ENCODE measurements at places on chromosomes 2 and 18.

- no peaks in the 10 kb centered on the region for H3K4me1 ChIP-seq
- no peak overlapping the region for H3K27ac ChIP-seq
- H3K27me3 ChIP-seq = no peaks in the 10 kb centered on the region
- no peak for DNase-seq
- H3K36me3 ChIP-seq = no peaks in the 10 kb centered on the region
Measured at GRCh38 chr2:66137606-66138130, 297.3 kb upstream of the MEIS1 start.

- H3K36me3 ChIP-seq = no peaks in the 10 kb centered on the region
- H3K4me3 ChIP-seq = no peak overlapping the region
- H3K27me3 ChIP-seq = no peaks in the 10 kb centered on the region
- DNase-seq = peak; percentile 50
- H3K27ac ChIP-seq = no peak overlapping the region
- peaks cover 5% of the 10 kb centered on the region for H3K4me1 ChIP-seq
Measured at GRCh38 chr18:54805571-54806334, 22.5 kb upstream of the RAB27B start.

GRCh38 chr2:3461801-3462492 lies 57.4 kb downstream of the ADI1 start:
- H3K27ac ChIP-seq = no peak overlapping the region
- peak; percentile 71 for DNase-seq
- no peak overlapping the region for H3K4me3 ChIP-seq
- H3K36me3 ChIP-seq = no peaks in the 10 kb centered on the region

- H3K27ac ChIP-seq = peak overlapping the region; percentile 27
- DNase-seq = no peak
- peaks cover 9% of the 10 kb centered on the region for H3K4me1 ChIP-seq
- H3K4me3 ChIP-seq = no peak overlapping the region
Measured at GRCh38 chr18:80168346-80168745, 59.3 kb downstream of the ADNP2 start.

- H3K4me1 ChIP-seq = no peaks in the 10 kb centered on the region
- no peaks in the 10 kb centered on the region for H3K27me3 ChIP-seq
- no peak overlapping the region for H3K4me3 ChIP-seq
- H3K27ac ChIP-seq = no peak overlapping the region
- no peaks in the 10 kb centered on the region for H3K36me3 ChIP-seq
- no peak for DNase-seq
Measured at GRCh38 chr18:5058768-5059695, 138.0 kb downstream of the AKAIN1 start.

- H3K27ac ChIP-seq = no peak overlapping the region
- H3K4me3 ChIP-seq = no peak overlapping the region
- H3K27me3 ChIP-seq = no peaks in the 10 kb centered on the region
- no peaks in the 10 kb centered on the region for H3K36me3 ChIP-seq
- DNase-seq = no peak
Measured at GRCh38 chr2:42457011-42457410, 36.8 kb downstream of the KCNG3 start.

DNA sequence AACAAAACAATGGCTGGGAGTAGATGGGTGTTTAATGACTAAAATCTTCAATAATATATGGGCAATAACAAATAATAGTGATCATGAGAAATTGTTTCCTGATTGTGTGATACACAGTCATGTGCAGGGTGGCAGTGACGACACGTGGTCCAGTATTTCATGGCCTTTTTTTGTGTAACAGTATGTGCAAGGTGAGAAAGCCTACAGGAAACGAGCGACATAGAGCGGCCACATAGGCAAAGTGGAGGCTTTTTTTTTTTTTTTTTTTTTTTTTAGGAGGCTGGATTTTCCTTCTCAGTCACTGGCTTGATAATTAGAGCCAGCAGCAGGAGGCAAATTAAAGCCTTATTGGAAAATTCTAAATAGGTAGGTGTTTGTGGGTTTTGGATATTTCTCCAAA lies 123.7 kb downstream of the MYO3B start:
- no peaks in the 10 kb centered on the region for H3K36me3 ChIP-seq
- no peaks in the 10 kb centered on the region for H3K27me3 ChIP-seq
- peaks cover 1% of the 10 kb centered on the region for H3K4me1 ChIP-seq
- no peak overlapping the region for H3K27ac ChIP-seq
- H3K4me3 ChIP-seq = no peak overlapping the region
- DNase-seq = no peak

DNA sequence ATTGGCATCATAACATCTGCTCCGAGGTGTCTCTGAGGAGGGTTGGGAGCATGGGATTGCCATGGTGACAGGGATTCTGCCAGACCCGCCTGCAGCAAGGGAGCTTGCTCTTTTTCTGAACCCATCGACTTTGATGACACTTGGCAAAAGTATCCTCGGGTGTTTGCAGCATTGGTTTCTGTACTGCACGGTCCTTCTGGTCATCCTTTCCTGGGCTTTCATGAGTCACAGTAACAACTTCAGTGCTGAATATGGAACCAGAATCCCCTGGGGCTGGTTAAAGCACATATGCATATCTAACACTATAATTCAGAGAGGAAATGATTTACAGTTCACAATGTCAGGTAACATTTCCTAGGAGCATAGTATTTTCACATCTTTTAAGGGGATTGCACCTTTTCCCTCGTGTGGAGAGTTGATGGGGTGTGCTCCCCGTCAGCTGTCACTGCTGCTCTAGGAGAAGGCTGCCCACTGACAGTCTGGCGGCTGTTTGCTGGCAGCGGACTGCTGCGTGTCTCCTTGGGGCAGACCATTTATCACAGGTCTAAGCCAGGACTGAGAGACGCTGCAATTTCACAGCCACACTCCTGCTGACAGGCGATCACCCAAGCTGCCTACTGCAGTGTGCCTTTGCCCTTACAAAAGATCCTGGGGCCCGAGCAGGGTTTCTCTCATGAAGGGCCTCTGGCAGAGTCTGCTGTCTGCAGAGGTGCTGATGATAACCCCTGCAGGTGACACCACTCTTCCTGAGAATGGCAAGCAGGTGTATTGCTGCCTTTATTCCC lies 425.3 kb downstream of the THSD7B start:
- H3K4me1 ChIP-seq = no peaks in the 10 kb centered on the region
- H3K36me3 ChIP-seq = no peaks in the 10 kb centered on the region
- no peak overlapping the region for H3K4me3 ChIP-seq
- no peaks in the 10 kb centered on the region for H3K27me3 ChIP-seq
- H3K27ac ChIP-seq = no peak overlapping the region

- H3K4me1 ChIP-seq = no peaks in the 10 kb centered on the region
- no peak overlapping the region for H3K27ac ChIP-seq
Measured at GRCh38 chr2:229511524-229511923, 202.8 kb downstream of the DNER start.

DNA sequence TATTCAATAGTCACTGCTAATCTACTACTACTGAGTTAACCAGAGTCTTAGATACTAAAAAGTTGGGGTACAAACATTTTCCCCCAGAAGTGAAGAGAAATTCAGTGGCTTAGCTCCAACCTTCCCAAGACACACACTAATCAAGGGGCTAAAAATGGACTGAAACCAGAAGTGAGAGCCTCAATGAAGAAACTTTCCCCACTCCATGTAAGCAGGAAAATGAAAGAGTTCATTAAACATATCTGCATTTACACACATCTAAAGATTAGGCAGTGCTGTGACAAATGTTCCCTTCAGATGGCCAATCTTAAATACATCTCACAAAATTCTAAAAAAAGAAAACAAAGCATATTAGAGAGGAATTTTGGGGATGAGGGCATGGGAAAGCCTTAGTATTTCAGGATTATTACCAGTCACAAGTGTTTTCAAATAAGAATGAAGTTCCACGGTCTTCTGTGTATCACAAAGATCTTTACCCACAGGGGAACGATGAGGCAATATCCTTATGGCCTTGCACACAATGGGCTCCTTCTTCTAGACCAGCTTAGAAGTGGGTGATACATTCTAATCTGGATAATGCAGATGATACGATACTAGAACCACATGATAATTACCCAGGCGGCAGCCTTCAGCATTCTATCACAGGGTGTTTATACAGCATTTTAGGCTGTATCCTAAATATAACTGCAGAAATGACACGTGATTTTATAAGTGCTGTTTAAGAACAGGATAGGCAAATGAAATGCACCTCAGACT lies 17.1 kb downstream of the ANKRD44 start:
- H3K4me3 ChIP-seq = no peak overlapping the region
- no peak for DNase-seq
- no peak overlapping the region for H3K27ac ChIP-seq
- H3K27me3 ChIP-seq = no peaks in the 10 kb centered on the region
- no peaks in the 10 kb centered on the region for H3K4me1 ChIP-seq

- DNase-seq = peak; percentile 34
- H3K27ac ChIP-seq = no peak overlapping the region
- no peaks in the 10 kb centered on the region for H3K27me3 ChIP-seq
Measured at GRCh38 chr18:25229081-25229480, 122.9 kb downstream of the ZNF521 start.

GRCh38 chr2:75241696-75242095 lies 42.4 kb upstream of the TACR1 start:
- H3K27me3 ChIP-seq = no peaks in the 10 kb centered on the region
- no peak for DNase-seq
- H3K36me3 ChIP-seq = no peaks in the 10 kb centered on the region
- no peak overlapping the region for H3K4me3 ChIP-seq

- H3K27me3 ChIP-seq = no peaks in the 10 kb centered on the region
- H3K27ac ChIP-seq = no peak overlapping the region
- DNase-seq = no peak
- H3K4me1 ChIP-seq = peaks cover 4% of the 10 kb centered on the region
Measured at GRCh38 chr2:150640039-150640438, 152.6 kb upstream of the RND3 start.

DNA sequence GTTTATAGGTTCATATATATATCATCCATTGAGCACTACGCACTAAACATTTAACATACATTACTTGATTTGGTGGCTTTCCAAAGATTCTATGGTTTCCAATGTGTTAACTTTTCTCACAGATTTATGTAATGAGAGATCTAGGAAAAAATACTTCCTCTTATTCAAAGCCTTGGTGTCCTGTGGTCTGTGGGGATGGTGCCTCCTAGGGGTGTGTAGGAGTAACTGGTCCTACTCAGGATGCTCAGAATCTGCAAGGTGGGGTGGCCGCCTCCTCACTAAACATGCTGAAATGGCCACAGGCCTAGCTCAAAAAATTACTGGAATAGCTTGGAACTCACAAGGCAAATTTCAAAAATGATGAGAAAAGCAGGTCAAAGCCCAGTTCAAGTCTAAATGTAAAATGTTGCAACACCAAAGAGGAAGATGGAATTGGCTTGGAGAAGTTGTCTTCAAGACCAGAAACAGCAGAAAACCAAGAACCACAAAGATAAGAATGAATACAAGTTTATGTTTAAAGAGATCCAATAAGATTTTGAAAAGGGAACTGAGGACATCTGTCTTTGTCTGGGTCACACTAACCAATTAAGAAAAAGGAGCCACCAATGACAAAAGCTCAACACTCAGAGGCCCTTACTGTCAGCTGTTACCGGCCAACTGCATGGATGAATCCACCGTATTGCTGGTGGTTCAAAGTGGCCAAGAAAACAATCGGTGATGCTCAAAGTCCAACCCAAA lies 11.5 kb downstream of the GPR55 start:
- H3K4me1 ChIP-seq = no peaks in the 10 kb centered on the region
- H3K27me3 ChIP-seq = no peaks in the 10 kb centered on the region
- H3K4me3 ChIP-seq = no peak overlapping the region
- no peak overlapping the region for H3K27ac ChIP-seq
- H3K36me3 ChIP-seq = no peaks in the 10 kb centered on the region
- peak; percentile 51 for DNase-seq

DNA sequence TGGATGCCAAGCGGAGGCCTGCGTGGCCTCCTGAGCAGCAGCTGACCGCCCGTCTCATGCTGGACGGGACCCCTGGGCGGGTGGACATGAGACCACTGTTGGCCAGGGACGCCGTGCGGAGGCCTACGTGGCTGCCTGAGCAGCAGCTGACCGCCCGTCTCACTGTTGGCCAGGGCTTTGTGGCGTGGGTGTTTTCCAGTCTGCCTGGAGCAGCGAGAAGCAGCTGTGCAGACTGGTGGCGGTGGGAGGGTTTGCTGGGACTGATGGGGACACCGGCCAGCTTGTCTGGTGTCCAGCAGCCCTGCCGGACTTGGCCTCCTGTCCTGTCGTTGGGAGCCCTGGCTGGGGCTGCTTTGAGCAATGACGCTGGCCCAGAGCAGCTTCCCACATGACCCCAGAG lies 5.8 kb upstream of the D2HGDH start:
- H3K27me3 ChIP-seq = no peaks in the 10 kb centered on the region
- H3K4me3 ChIP-seq = no peak overlapping the region
- H3K27ac ChIP-seq = no peak overlapping the region
- no peak for DNase-seq
- H3K36me3 ChIP-seq = no peaks in the 10 kb centered on the region

DNA sequence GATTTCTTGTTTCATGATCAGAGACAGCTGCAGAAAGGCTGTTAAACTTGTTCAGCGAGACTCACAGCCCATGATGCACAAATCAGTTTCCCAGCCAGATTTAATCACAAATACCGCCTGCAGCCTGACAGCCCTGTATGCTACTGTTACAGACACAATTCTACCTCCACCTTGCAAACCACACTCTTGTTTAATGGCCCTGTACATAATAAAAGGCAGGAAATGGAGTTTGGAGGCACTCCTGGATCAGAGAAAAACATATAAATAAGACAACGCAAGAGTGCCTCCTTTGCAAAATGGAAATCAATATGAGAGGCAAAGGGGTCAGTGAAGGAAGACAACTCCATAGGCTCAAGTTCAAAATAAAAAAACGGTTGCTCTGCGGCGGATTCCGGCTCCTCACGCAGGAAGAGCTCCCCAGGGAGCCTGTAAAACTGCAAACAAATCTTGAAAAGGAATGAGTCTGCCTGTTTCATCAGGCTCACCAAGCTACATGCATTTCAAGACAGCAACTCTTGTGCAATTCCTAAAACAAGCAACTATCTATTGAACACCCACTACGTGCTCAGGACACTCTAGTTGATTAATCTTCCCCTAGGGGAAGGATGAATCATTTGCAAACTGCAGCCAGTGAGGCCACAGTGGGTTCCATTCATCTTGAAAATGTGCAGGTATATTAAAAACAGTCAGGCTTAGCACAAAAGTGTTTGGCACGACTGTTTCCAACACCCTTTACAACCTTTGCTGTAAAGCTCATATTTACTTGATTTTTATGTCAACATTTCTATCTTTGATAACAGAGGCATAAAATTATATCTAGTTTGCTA lies 37.5 kb downstream of the TBC1D8 start:
- no peak overlapping the region for H3K4me3 ChIP-seq
- H3K27ac ChIP-seq = peak overlapping the region; percentile 75
- H3K27me3 ChIP-seq = no peaks in the 10 kb centered on the region
- H3K36me3 ChIP-seq = no peaks in the 10 kb centered on the region

GRCh38 chr18:73741946-73742345 lies 405.7 kb downstream of the FBXO15 start:
- DNase-seq = no peak
- no peak overlapping the region for H3K27ac ChIP-seq
- no peak overlapping the region for H3K4me3 ChIP-seq
- no peaks in the 10 kb centered on the region for H3K36me3 ChIP-seq
- no peaks in the 10 kb centered on the region for H3K4me1 ChIP-seq

DNA sequence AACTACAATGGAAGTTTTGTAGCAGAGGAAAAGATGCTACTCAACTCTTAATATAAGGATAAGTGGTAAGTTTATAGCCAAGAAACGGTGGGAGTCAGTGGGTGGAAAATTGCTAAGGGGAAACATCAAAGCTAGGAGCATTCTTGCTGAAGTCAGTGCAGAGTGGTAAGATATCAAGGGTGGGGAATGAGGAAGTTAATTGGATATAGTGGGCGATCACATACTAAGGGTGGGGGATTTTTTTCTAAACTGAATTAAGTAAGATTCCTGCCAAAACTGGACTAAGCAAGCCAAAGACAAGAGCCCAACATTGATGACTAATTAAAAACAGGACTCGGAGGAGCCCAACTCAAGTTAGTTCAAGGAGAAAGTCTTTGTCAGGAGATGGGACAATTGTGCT lies 525.4 kb downstream of the CCDC85A start:
- H3K4me1 ChIP-seq = no peaks in the 10 kb centered on the region
- H3K4me3 ChIP-seq = no peak overlapping the region
- DNase-seq = no peak
- no peak overlapping the region for H3K27ac ChIP-seq
- H3K36me3 ChIP-seq = no peaks in the 10 kb centered on the region

All from hepatocyte (in vitro differentiated cells).